ENCODE measurements at places on chromosomes 4 and X.

GRCh38 chr4:89009115-89009514 lies 47.9 kb downstream of the FAM13A start:
- DNase-seq = no peak

- no peak for DNase-seq
Observed at GRCh38 chr4:169342906-169343564, 72.3 kb upstream of the SH3RF1 start.

GRCh38 chr4:77662396-77662795 lies 56.8 kb downstream of the CXCL13 start:
- DNase-seq = no peak

DNA sequence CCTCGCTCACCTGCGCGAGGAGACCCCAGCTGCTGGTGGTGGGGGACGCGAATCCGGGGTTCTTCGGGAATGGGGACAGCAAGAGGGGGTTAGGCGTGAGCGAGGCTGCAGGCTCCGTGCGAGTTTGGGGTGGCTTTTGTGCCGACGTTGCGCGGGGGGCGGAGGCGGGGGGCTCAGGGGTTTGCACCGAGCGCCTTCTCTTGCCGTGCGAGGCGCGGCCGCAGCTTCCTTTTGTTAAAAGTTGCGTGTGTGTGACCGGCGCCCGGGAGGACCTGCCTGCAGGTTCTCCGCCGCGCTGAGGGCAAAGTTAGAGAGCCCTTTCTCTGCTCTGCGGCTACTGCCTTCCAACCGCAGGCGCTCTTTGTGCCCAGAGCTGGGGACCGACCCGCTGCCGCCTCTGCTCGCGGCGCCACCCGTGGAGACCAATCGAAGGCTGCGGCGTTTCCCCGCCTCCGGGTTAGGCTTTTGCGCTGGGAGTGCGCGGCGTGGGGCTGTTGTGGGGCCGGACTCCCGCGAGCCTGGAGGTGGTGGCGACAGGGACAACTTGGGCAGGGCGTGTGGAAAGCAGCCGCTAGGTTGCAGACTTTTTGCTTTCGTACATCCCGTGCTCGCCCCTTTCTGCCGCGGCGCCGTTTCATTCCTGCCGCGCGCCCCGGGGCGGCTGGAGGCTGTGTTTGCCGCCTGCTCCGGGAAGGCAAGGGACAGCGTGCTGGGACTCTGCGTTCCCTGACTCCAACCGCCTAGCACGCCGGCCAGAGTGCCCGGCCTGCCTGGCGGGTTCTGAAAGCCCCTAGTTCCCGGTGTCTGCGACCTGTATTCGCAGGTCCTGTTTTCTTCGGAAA lies 716 bp downstream of the KIT start:
- DNase-seq = no peak

DNA sequence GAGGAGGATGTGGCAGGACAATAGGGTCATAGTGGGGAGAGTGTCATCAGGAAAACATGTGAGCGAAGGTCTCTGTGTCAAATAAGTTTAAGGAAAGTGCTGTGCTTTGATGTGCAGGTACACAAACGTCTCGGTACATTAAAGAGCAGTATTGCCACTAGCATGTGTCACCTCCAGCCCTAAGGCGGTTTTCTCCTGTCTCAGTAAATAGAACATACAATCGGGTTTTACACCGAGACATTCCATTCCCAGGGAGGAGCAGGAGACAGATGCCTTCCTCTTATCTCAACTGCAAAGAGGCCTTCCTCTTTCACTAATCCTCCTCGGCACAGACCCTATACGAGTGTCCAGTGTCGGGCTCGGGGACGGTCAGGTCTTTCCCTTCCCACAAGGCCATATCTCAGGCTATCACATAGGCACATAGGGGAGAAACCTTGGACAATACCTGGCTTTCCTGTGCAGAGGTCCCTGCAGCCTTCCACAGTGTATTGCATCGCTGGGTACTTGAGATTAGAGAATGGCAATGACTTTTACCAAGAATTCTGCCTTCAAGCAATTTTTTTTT lies 684.5 kb downstream of the PDHA2 start:
- no peak for DNase-seq

- no peak for DNase-seq
Observed at GRCh38 chr4:58602731-58603359, 1492.7 kb upstream of the IGFBP7 start.

DNA sequence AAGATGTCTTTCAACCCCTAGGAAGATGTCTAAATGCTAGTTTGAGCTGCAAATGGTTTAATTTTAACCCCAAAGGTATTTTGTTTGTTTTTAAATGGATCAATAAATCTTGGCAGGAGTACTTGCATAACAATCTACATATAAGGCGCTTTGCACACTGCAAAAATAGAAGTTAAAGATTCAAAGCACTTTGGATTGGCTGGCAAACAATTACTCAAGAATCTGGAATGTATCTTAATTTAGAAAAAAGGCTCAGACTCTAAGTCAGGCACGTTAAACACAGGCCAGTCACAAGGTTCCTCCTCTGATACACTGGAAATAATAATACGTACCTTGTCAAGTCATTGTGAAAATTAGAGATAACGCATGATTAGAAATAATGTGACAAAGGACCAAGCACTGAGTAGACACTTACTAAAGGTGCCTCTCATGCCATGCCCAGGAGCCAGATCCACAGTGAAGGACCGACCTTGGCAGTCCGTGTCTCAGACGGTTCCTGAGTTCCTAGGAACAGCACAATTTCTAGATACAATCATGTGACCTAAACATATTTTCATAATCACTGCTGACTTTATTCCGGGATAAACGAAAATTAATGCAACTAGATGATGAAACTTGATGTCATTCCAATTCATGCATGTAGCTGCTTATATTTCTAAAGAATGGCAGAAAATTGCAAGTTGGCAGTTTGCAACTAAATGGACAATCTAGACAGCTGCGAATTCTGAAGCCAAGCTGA lies 49.6 kb downstream of the PROM1 start:
- no peak for DNase-seq

DNA sequence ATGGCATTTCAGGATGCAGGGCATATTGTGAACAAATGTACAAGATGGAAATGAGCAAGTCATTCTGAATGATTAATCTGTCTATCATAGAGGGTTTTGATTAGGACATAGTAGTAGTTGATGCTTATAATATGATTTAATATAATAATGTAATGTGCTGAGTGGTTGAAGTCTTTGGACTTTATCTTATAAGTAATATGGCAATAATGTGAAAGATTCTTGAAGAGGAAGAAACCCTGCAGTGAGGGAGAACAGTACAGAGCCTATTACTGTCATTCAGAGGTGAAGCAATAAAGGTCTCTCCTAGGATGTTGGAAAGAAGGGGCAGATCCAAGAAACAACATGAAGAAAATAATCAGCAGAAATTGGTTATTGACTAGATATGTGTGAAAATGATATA lies 16.6 kb downstream of the NFKB1 start:
- DNase-seq = no peak

DNA sequence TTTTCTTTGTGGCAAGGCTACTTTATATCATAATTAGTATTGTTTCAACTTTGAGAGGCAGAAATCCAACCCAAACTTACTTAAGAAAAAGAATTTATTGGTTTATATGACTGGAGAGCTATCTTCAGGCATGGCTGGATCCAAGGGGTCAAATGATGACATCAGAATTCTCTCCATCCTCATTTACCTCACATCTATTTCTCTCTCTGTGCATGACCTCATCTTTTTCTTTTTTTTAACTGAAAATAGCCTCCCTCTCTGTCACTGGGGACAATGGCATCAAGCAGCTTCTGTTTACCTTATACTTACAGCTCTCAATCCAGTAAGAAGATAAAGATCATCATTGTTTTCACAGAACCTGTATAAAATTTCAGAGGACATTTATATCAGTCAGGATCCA lies 12.0 kb upstream of the EXOC1L start:
- DNase-seq = no peak

- no peak for DNase-seq
Observed at GRCh38 chrX:65671966-65672365, 4.5 kb downstream of the MSN start.

DNA sequence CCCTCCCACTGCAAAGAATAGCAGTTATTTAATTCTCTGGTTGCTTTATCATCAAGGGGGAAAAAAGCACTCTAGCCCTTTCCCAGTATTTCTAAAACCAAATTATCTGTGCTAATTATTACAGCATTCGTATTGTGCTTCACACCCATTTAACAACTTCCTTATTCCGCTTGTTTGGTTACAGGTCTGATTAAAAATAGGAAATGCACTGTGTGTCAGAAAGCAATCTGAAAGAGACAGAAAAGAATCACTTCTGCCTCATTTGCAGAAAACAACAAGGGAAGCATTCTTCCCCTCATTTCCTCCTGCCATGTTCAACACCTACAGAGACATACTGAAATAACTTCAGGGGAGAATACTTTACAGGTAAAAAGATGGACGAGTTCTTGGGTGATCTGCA lies 114.9 kb upstream of the MAP3K15 start:
- DNase-seq = no peak

DNA sequence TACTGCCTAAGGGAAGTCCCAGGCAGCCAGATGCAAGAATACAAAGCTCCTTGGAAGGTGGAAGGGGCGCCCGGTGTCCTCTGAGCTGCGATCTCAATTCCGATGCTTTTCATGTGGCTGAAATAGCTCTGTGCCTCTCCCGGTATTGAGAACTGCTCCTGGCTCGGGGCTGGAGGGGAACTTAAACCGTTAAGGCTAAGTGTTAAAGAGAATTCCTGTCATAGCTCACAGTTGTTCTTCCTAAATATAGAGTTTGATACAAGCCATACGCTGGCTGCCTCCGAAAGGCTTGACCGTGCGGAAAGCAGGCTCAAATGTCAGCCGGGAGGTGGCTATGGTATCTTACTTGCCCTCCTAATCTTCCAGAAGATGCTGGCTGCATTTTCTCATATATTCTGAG lies at the start of gene SMPX:
SMPX (minus strand) TSS at position 157 of the 400 bp plus-strand sequence. CDS start 3,826 bp downstream, outside the sequence.
- DNase-seq = no peak

DNA sequence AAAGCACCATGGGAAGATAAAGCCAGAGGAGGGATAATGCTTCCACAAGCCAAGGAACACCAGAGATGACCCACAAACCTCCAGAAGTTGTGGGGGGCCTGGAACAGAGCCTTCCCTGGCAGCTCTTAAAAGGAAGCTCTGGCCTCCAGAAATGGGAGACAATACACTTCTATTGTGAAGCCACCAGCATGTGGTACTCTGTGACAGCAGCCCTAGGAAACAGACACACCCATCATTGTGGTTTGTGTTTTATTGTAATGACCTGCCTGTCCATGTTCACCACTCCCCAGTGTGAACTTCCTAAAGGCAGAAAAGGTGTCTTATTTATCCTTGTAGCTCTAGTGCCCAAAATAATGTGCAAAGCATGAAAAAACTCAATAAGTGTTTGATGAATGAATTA lies 264.1 kb upstream of the GATB start:
- DNase-seq = no peak

- peak; percentile 72 for DNase-seq
Observed at GRCh38 chrX:119690921-119691716, 1.8 kb downstream of the SEPTIN6 start.

GRCh38 chr4:148261848-148262247 lies 180.4 kb downstream of the NR3C2 start:
- no peak for DNase-seq

- DNase-seq = no peak
Observed at GRCh38 chr4:155818639-155819038, 47.4 kb downstream of the ASIC5 start.

- DNase-seq = no peak
Observed at GRCh38 chr4:138659812-138660316, 355.7 kb upstream of the NOCT start.

DNA sequence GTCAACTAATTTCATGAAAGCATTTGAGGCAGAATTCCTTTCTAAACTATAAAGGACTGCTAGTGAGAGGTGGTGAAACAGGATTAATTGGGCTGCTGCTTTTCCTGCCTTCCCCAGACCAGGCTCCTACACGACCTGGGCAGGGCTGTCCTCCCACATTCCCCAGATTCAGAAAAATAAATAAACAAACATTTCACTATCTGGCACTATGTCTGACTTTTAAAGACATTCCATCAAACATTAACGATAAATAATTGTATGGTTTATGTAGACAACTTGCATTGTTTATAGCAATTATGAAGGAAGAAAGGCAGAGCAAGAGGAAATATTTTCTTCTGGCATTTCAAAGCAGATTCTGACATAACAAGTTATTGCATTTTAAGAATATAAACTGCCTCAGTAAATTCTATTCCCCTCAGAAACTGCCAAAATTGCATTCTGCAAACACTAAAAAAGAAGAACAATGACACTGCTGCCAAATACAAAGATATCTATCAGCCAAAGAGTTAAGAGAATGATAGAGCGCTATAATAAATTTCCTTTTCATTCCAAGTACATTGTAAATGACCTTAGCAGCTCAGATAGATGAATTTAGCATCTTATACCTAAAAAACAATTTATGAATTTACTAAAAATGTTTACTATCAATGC lies 214.7 kb upstream of the INTU start:
- no peak for DNase-seq

DNA sequence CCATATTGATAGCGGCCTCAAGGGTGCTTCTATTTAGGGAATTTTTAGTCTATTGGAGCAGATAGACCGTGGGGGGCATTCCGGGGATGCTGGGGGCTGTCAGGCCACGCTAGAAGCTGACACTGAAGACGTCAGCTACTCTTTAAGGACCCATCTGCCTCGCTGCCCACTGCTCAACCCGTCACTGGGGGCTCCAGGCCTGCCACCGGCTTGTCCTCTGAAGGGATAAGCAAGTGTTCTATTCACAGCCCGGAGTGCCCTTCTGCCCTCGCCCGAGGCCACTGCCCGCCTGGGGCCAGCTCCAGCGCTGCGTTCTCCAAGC lies 679 bp upstream of the MSL3 start:
- DNase-seq = no peak

GRCh38 chrX:42869011-42869410 lies 91.0 kb upstream of the PPP1R2C start:
- DNase-seq = no peak

GRCh38 chrX:109939498-109939897 lies 63.4 kb upstream of the TMEM164 start:
- no peak for DNase-seq

GRCh38 chrX:31228909-31229308 lies 157.1 kb upstream of the FTHL17 start:
- peak; percentile 71 for DNase-seq

GRCh38 chr4:6178757-6179156 lies 21.6 kb downstream of the JAKMIP1 start:
- no peak for DNase-seq

DNA sequence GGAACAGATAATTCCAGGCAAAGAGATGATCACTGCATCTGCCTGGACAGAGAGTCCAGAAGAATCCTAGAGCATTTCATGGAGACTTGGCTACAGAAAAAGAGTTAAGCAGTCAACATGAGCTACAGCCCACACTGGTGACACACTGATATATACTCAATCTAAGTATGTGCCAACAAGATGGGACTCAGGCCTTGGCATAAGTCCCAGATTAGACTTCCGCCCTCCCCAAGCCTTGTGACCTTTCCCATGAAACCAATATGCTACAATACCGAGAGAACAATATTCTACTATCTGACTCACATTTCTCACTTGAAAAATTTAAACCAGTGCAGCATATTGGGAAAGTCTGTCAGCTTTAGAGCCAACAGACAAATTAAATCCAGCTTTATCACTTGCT lies 65.7 kb upstream of the SLITRK2 start:
- no peak for DNase-seq

- DNase-seq = peak; percentile 5
Observed at GRCh38 chrX:124415115-124415800, 68.9 kb downstream of the SH2D1A start.

Data from NAMALWA (cell line).